Heart left ventricle (tissue), 16 donors: ENCODE measurements at places on chromosomes 12 and 14. TPM values are rescaled to one million over a fixed set of nuclear protein-coding genes. Genes with fewer than 3 reads are reported as not detected.

The DENR gene
- total RNA-seq: 13.4 TPM

GRCh38 chr12:32780071-32780470 lies 24.4 kb upstream of the YARS2 start:
- no peak for DNase-seq

- DNase-seq: no peak
Measured at GRCh38 chr14:78968265-78968664, 798.1 kb downstream of the NRXN3 start.

The IFNG gene
- total RNA-seq: not detected

GRCh38 chr14:91647856-91648255 lies 84.0 kb downstream of the CATSPERB start:
- DNase-seq: no peak

DNA sequence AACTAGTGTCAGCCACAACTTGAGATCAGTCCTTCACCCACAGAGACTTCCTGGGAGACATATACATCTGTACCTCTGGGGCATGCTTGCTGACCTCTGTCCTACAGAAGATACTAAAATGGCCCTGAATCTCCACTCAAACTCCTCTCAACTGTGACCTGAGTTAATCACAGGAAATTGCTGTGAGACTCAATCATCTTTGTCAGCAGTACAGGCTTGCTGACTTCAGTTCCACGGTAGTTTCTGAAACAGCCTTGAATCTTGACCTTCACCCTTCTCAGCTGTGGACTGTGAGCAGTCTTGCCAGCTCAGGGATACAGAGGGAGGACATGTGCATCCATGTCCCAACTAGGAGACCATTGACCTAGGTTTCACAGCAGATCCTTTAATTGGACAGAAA lies 1.4 kb upstream of the KLRC1 start:
- DNase-seq: no peak

DNA sequence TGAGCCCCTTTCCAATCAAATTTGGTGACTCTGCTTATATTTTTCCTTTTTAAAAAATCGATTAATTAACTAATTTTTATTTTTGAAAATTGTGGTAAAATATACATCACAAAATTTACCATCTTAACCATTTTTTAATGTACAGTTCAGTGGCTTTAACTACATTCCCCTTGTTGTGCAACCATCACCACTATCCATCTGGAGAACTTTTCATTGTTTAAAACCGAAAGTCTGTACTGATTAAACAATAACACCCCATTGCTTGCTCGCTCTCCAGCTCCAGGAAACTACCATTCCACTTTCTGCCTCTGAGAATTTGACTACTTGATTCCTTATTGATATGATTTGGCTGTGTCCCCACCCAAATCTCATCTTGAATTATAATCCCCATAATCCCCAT lies 283.4 kb downstream of the C12orf75 start:
- no peak for DNase-seq

DNA sequence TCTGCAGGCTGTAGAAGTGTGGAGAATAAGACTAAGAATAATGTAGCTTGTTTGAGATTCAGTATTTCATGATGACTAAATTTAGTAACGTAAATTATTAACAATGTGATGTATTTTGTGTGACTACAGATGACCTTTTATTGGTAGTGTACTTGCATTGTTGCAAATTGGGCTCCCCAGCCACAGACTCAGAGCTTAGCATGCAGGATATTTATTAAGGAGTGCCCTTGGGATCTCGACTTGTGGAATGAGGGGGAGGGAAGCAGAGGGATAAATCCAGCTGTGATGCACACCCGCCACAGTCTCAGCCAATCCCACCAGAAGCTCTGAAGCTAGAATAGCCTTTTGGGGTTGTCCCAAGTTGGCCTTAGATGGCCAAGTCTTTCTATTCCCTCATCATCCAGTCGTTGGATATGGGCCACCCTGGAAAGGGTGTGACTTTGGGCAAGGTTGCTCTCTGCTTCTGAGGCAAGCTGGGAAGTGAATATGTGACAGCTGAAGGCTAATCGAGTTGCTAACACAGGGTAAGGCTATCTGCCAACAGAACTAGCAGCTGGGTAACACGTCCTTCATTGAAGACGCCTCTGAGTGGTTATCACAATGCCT lies 42.1 kb upstream of the USP44 start:
- DNase-seq: peak; percentile 80

The OR6C65 gene
- not detected for total RNA-seq

- DNase-seq: no peak
Measured at GRCh38 chr12:24681570-24681969, 267.3 kb downstream of the BCAT1 start.

The CNTN1 gene
- 0.35 TPM for total RNA-seq

The NAV3 gene
- 6.2 TPM for total RNA-seq

The CLEC2B gene
- 4.6 TPM for total RNA-seq

The SDR9C7 gene
- 0.27 TPM for total RNA-seq

DNA sequence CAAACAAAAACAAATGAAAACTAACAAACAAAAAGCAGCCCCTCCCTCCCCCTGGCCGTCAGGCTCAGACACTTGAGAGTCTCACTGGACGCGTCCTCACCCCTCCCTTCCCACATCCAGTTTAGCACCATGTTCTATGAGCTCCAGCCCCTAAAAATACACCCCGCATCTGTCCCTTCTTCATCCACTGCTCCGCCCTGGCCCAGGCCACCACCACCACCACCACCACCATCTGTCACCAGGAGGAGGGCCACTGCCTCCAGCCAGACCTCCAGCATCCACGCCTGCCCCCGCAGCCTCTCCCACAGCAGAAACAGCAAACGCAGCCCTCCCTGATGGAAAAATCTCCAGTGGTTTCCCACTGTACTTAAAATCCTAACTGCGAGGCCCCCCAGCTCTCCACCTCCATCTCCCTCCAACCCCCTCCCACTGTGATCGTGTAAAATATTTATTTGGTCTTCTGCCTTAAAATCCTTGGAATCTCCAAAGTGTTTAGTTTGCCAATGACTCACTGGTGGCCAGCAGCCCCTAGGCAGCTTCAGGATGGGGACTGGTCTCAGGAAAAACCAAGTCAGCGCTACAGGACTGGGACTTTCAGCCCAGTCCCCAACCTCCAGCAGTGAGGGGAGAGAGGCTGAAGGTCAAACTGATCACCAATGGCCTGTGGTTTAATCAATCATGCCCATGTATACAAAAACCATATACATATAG lies 95.1 kb downstream of the SCARB1 start:
- no peak for DNase-seq

The TOMM20L gene
- total RNA-seq: not detected

The ARID4A gene
- total RNA-seq: 15.5 TPM

GRCh38 chr12:52689936-52690335 lies 9.7 kb upstream of the KRT1 start:
- no peak for DNase-seq

- no peak for DNase-seq
Measured at GRCh38 chr14:20836668-20837338, 34.2 kb upstream of the RNASE1 start.

GRCh38 chr12:123916729-123917128 lies 55.9 kb downstream of the CCDC92 start:
- no peak for DNase-seq

The CACNA2D4 gene
- total RNA-seq: 0.25 TPM

The DMAC2L gene
- total RNA-seq: 22.8 TPM

GRCh38 chr14:64196814-64197411 lies 97.3 kb downstream of the ESR2 start:
- DNase-seq: peak; percentile 73

DNA sequence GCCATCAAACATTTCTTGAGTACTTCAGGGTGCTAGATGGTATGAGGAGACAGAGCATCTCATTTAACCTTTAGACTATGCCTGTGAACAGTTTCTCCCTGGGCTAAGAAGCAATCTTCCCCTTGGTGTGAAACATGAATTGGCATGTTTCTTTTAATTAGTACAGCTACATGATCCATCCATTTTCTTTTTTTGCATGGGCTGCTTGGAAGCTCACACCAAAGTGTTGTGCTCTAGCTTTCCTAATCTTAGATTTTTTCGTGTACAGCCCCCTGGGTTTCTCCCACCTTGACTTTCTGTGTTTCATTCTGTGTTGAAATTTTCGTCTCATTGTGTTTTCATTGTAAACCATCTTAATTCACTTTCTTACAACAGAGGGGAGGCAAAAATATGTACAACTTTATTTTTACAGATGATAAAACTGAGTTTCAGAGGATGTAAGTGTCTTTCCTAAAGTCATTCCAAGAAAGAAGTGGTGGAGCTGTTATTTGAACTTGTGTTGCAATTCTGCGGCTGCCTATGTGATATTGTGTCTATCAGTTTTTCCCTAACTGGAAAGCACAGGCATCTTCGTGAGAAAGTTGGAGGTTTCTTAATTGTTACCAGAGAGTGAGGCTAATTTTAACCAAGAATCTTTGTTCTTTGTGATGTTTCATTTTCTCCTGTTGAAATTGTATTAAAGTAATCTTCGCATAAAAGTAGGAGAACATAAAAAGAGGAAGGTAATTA lies 64.5 kb downstream of the DAAM1 start:
- no peak for DNase-seq

DNA sequence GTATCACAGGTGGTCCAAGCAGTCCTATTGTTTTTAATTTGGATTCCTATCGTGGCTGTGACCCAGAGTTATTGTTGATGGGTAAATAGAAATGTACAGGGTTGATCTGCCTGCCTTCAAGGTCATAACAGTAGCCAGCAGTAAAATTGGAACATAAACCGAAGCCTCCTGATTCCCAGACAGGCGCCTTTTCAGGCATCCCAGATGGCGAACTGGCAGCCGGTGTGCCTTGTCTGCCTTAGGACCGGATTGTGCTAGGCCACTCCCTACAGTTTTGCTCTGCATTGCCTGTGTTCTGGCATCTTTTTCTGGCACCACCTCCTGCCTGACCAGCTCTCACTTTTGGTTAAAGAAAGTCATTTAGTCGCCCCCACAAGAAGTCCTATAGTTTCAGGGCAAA lies 22.2 kb downstream of the TMEM117 start:
- DNase-seq: no peak

- peak; percentile 49 for DNase-seq
Measured at GRCh38 chr12:57216014-57216911, at the start of gene NXPH4. NXPH4 (plus strand) TSS chr12:57216794; CDS start chr12:57216970, 176 bp downstream.

- DNase-seq: peak; percentile 81
Measured at GRCh38 chr12:570921-571794, 92.1 kb downstream of the NINJ2 start.

DNA sequence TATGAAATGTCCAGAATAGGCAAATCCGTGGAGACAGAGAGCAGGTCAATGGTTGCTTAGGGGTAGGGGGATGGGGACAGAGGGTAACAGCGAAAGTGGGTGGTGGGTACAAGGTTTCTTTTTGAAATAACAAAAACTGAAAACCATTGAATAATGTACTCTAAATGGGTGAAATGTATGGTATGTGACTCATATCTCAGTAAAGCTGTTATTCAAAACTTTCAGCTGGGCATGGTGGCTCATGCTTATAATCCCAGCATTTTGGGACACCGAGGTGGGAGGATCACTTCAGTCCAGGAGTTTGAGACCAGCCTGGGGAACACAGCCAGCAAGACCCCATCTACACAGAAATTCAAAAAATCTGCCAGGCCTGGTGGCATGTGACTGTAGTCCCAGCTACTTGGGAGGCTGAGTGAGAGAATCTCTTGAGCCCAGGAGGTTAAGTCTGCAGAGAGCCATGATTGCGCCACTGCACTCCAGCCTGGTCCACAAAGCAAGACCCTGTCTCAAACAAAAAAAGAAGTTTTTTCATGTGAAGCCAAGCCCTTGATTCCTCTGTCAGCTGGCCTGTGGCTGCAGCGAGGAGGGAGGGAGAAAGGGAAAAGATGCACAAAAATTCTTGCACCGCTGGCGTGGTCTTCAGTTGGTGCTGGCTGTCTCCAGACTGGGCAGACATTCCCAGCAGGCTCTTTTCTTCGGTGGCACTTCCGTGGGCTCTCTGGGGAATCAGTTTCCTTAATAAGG lies 248.2 kb downstream of the SLC41A2 start:
- DNase-seq: no peak

GRCh38 chr12:109594556-109595317 lies 21.1 kb downstream of the MVK start:
- DNase-seq: no peak
